ENCODE measurements at places on chromosomes 3 and 15. TPM values are rescaled to one million over a fixed set of nuclear protein-coding genes. Genes with fewer than 3 reads are reported as not detected.

GRCh38 chr3:46221938-46222337 lies 13.8 kb upstream of the CCR1 start:
- H3K4me1 ChIP-seq, result no peaks in the 10 kb centered on the region
- no peaks in the 10 kb centered on the region for H3K27me3 ChIP-seq
- no peaks in the 10 kb centered on the region for H3K36me3 ChIP-seq
- H3K4me3 ChIP-seq, result no peak overlapping the region
- H3K27ac ChIP-seq, result no peak overlapping the region

The RNF111 gene
- 24.8 TPM for total RNA-seq

GRCh38 chr15:100902436-100903167 lies 16.6 kb upstream of the LRRK1 start:
- H3K36me3 ChIP-seq, result no peaks in the 10 kb centered on the region
- H3K27ac ChIP-seq, result no peak overlapping the region
- H3K27me3 ChIP-seq, result no peaks in the 10 kb centered on the region
- no peak overlapping the region for H3K4me3 ChIP-seq
- no peak for DNase-seq

- peak; percentile 16 for DNase-seq
- H3K4me1 ChIP-seq, result no peaks in the 10 kb centered on the region
- no peak overlapping the region for H3K4me3 ChIP-seq
- no peak overlapping the region for H3K27ac ChIP-seq
- no peaks in the 10 kb centered on the region for H3K36me3 ChIP-seq
- H3K27me3 ChIP-seq, result peaks cover 28% of the 10 kb centered on the region
Observed at GRCh38 chr15:74365598-74366445, 1.6 kb downstream of the CYP11A1 start.

The GTF2E1 gene
- 25.9 TPM for total RNA-seq

DNA sequence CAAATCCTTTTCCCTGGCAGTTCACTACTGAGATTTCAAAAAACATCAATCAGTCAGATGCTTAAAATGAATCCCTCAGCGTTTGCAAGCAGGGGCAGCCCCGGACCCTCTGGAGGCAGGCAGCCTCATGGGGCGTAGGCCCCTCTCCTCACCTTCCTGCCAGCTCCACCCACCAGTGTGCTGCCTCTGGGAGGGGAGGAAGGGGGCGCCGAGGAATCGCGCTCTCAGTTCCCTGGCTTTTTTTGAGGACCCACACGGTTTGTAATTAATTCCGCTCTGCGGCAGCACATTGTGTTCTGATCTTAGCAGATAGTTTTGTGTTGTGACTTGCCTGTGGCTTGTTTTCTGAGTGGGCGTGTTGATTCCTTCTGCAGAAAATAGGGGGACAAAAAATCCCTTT lies 159.9 kb downstream of the KLF13 start:
- H3K4me1 ChIP-seq, result peaks cover 46% of the 10 kb centered on the region
- DNase-seq, result no peak
- H3K27ac ChIP-seq, result no peak overlapping the region
- H3K27me3 ChIP-seq, result no peaks in the 10 kb centered on the region
- no peak overlapping the region for H3K4me3 ChIP-seq

GRCh38 chr3:150602426-150603152 lies 532 bp upstream of the SELENOT start:
- no peaks in the 10 kb centered on the region for H3K36me3 ChIP-seq
- peaks cover 43% of the 10 kb centered on the region for H3K4me1 ChIP-seq
- no peaks in the 10 kb centered on the region for H3K27me3 ChIP-seq
- H3K27ac ChIP-seq, result peak overlapping the region; percentile 92
- DNase-seq, result no peak

The NCKIPSD gene
- 30.2 TPM for total RNA-seq
